ENCODE measurements at places on chromosomes 1 and 21. TPM values are rescaled to one million over a fixed set of nuclear protein-coding genes. Genes with fewer than 3 reads are reported as not detected.
A peak's percentile ranks its signal among the peaks of the same experiment; 100 is the strongest.

DNA sequence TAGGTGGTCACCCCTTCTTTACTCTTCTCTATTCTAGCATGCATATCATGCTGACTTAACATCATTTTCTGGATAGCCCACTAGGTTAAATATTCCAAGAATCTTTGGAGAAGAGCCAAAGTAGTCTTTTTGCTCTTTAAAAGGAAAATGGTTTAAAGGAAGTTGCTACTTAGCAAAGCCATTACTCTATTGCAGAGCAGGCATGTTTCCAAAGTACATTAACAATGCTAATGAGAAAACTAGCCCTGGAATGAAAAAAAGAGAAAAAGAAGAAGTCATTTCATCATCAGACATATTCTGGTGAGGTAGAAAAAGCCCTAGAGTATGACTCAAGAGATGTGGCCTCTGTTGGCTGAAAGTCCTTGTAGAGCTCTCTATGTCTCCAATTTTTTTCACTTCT, 74.0 kb downstream of the NUF2 start:
- DNase-seq: no peak

GRCh38 chr21:42677339-42678321, 24.2 kb downstream of the PDE9A start:
- no peak for DNase-seq

GRCh38 chr21:32994305-32994704, 31.4 kb upstream of the OLIG2 start:
- DNase-seq: no peak

- DNase-seq: no peak
These were observed 21.1 kb upstream of the H3-3A start for GRCh38 chr1:226041419-226041818.

DNA sequence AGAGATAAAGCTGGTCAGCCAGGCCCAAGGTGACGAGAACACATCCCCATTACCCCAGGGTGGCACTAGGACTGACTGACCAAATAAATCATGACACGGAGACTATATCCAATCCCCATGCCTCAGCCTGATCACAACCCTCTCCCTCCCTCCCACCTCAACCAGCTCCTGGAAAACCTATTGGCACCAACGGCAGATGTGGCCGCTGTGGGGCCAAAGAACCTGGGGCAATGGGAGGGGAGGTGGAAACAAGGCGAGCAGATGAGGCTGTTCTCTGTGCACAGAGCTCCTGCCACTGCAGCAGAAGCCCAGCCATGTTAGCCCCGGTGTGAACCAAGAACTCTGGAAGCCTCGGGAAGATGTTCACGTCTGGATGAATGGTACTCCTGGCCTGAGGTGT, 77.6 kb downstream of the CD247 start:
- DNase-seq: peak; percentile 36

DNA sequence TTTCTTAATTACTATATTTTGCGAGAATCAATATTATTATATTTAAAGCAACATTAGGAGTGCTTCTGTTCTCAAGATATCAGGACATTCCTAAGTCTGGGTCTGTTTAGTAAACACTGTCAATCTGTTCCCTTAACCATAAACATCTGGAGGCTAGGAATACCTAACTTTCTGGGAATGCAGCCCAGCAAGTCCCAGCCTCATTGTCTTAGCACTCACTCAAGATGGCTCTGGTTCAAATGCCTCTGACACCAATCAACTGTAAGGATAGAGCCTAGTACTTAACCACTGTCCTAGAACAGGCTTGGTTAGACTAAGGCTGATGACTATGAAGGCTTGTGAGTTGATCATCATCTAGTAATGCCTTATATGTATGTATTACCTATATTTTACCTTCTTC, 61.5 kb downstream of the TNN start:
- DNase-seq: no peak

DNA sequence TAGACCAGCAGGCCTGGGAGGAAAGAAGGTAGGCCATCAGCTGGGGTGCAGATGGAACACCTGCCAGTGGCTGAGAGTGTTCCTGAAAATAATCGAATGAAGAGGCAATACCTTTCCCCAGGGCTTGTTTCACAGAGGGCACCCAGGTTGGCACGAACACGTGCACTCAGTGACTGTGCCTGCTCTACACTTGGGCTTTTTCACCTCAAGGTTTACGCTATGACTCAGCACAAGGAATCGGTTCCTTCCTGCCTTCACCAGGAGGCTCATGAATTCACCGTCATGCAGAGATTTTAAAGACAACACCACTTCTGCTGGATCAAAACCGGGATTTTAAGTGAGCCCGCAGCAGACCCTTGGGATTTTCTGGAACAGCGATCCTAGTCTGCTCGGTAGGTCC, 118.5 kb upstream of the ADAR start:
- DNase-seq: no peak

GRCh38 chr1:14597343-14598006, 1.0 kb upstream of the KAZN start:
- peak; percentile 48 for DNase-seq

- no peak for DNase-seq
These were observed 14.8 kb downstream of the LGR6 start for GRCh38 chr1:202208351-202208857.

GRCh38 chr1:110380672-110381283, 10.0 kb downstream of the SLC16A4 start:
- DNase-seq: no peak

DNA sequence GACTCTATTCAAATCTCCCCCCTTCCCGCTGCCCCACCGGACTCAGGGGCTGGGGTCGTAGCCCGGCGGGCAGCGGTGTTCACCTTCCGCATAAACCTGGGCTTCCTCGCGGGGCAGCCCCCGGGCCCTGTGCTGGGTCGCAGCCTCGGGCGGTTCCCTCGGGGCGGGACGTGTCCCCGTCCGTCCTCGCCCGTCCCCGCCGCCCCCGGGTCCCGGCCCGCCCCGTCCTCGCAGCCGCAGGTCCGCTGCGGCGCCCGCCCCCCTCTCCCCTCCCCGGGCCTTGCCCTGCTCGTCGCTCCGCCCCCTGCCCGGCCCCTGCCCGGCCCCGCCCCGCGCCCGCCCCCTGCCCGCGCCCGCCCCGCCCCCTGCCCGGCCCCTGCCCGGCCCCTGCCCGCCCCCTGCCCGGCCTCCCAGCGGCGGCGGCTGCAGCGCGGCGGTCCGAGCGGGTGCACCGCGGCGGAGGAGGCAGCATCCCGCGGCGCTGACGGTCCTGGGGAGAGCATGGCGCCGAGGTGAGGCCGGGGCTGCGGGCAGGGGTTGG, at the start of gene COL18A1:
TSS of gene COL18A1 (plus strand) at position 436 of the 541 bp plus-strand sequence. CDS start at position 502, 66 bp downstream.
- no peak for DNase-seq

- no peak for DNase-seq
These were observed 44.4 kb downstream of the HHAT start for GRCh38 chr1:210372931-210373627.

ATXN7L2 gene
- 9.8 TPM for total RNA-seq

HEYL gene
- total RNA-seq: 3.5 TPM

LHX8 gene
- total RNA-seq: 1.5 TPM

IL19 gene
- total RNA-seq: not detected

RUNX3 gene
- 0.82 TPM for total RNA-seq

PLA2G4A gene
- total RNA-seq: 1.8 TPM
